Activated CD8-positive, alpha-beta T cell treated with anti-CD3 and anti-CD28 coated beads for 36 hours (primary cell): ENCODE measurements at places on chromosomes 11 and 22. TPM values are rescaled to one million over a fixed set of nuclear protein-coding genes. Genes with fewer than 3 reads are reported as not detected.

DNA sequence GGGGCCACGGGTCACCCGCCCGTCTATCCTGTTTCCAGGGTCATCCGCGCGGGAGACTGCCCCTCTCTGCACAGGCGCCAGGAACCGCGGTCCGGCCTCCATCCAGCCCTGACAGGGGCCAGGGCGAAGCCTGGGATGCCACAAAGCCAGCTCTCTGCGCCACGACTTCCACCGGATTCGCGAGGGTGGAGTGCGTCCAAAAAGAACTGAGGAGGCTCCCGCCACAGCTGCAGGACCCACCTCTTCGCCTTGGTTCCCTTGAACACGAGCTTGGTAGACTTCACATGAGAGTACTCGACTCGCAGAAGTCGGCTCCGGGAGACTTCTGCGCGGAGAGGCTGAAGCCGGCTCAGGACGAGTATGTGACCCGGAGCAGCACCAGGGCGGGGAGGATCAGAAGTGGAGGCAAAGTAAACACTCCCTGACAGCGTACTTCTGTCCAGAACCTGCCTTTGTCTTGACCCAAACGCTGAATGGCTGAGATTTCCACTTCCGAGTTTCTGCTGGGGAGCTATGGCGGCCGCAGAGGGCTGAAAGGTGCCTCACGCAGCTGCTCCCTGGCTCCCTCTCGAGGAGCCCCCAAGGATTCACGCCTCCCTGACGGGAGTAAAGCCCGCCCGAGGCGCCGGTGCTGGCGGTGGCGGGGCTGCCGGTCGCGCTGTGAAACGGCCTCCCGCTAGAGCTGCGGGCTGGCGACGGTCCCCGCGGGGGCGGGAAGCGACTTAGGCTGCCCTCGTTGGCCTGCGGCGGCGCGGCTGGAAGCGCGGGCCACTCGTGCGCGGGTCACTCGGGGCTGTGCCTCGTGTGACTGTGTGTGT lies 4566.7 kb upstream of the OR11H1 start:
- DNase-seq: no peak
- H3K36me3 ChIP-seq: peaks cover 2% of the 10 kb centered on the region
- no peak overlapping the region for H3K4me3 ChIP-seq
- H3K27me3 ChIP-seq: no peaks in the 10 kb centered on the region
- no peak overlapping the region for H3K27ac ChIP-seq

- H3K36me3 ChIP-seq: peaks cover 9% of the 10 kb centered on the region
- H3K27ac ChIP-seq: no peak overlapping the region
- no peak overlapping the region for H3K4me3 ChIP-seq
- DNase-seq: no peak
Observed at GRCh38 chr11:16763746-16764145, 25.3 kb downstream of the C11orf58 start.

- no peaks in the 10 kb centered on the region for H3K27me3 ChIP-seq
- no peak overlapping the region for H3K4me3 ChIP-seq
- peaks cover 51% of the 10 kb centered on the region for H3K4me1 ChIP-seq
Observed at GRCh38 chr11:934527-934926, 8.9 kb downstream of the AP2A2 start.

The C11orf16 gene
- not detected for total RNA-seq

DNA sequence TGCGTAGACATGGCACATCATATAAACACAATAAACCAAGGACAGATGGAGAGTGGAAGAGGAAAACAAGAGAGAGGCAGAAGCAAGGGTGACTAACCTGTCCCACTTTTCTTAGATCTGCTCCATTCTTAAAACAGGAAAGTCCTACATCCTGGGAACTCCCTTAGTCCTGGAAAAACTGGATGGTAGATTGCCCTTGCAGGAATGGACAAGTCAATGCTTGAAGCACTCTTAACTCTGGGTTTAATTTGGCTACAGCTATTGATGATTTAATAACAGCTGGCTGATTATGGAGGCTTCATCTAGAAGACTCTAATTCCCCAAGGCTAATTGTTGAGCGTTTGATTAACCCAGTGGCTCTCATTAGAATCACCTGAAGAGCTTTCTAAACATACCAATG lies 258.8 kb downstream of the MIAT start:
- no peak overlapping the region for H3K27ac ChIP-seq
- no peaks in the 10 kb centered on the region for H3K4me1 ChIP-seq
- DNase-seq: no peak
- peaks cover 6% of the 10 kb centered on the region for H3K27me3 ChIP-seq
- H3K4me3 ChIP-seq: no peak overlapping the region
- no peaks in the 10 kb centered on the region for H3K36me3 ChIP-seq

The SLC22A8 gene
- not detected for total RNA-seq
